ENCODE measurements at places on chromosomes 7 and 10. TPM values are rescaled to one million over a fixed set of nuclear protein-coding genes. Genes with fewer than 3 reads are reported as not detected.

PLXDC2 gene
- total RNA-seq: 6.4 TPM

INSYN2A gene
- total RNA-seq: 8.4 TPM

PNLIPRP2 gene
- total RNA-seq: not detected

PDZD7 gene
- 4.7 TPM for total RNA-seq

GHITM gene
- total RNA-seq: 175 TPM

ZNF679 gene
- total RNA-seq: 0.16 TPM

OPN1SW gene
- 0.49 TPM for total RNA-seq

LRMDA gene
- total RNA-seq: 0.46 TPM

ZFAND4 gene
- 8.2 TPM for total RNA-seq

MMD2 gene
- not detected for total RNA-seq

ADARB2 gene
- total RNA-seq: 1.9 TPM

OR2A5 gene
- not detected for total RNA-seq

GCK gene
- total RNA-seq: 3.1 TPM

AQP1 gene
- total RNA-seq: 1.3 TPM

WNT8B gene
- total RNA-seq: 0.21 TPM

TWIST1 gene
- 0.78 TPM for total RNA-seq

C7orf33 gene
- 0.14 TPM for total RNA-seq

REPIN1 gene
- 60.8 TPM for total RNA-seq

ORAI2 gene
- total RNA-seq: 45.0 TPM

SLC29A4 gene
- total RNA-seq: 0.81 TPM

PHKG1 gene
- 1.0 TPM for total RNA-seq

GNB2 gene
- total RNA-seq: 235 TPM

C10orf53 gene
- total RNA-seq: 0.26 TPM

ENTPD1 gene
- total RNA-seq: 3.6 TPM

WDFY4 gene
- 0.47 TPM for total RNA-seq

HYAL4 gene
- not detected for total RNA-seq

CLRN3 gene
- total RNA-seq: not detected

MAGI2 gene
- 50.4 TPM for total RNA-seq

FOXL3 gene
- total RNA-seq: not detected

C10orf105 gene
- 0.43 TPM for total RNA-seq

CYP2C9 gene
- not detected for total RNA-seq

AZGP1 gene
- total RNA-seq: not detected

SKIDA1 gene
- 0.87 TPM for total RNA-seq

LEP gene
- 0.21 TPM for total RNA-seq

SLC25A40 gene
- total RNA-seq: 11.3 TPM

NUTM2A gene
- total RNA-seq: 2.5 TPM

NPC1L1 gene
- 0.17 TPM for total RNA-seq

LIPF gene
- total RNA-seq: not detected

C10orf143 gene
- 2.8 TPM for total RNA-seq

PTPRN2 gene
- total RNA-seq: 10.2 TPM

PDIA4 gene
- total RNA-seq: 102 TPM

ATG9B gene
- 1.0 TPM for total RNA-seq

ZNF485 gene
- total RNA-seq: 5.3 TPM

BEND7 gene
- total RNA-seq: 19.7 TPM

FAM25G gene
- not detected for total RNA-seq

PRKAR2B gene
- total RNA-seq: 43.7 TPM

ASB10 gene
- total RNA-seq: 0.21 TPM

SPDYE5 gene
- total RNA-seq: 1.6 TPM

RGS10 gene
- total RNA-seq: 0.38 TPM

STEAP1B gene
- 2.1 TPM for total RNA-seq

DCLRE1C gene
- 16.0 TPM for total RNA-seq

PALD1 gene
- total RNA-seq: 8.4 TPM

CNPY1 gene
- total RNA-seq: 0.19 TPM

TMEM270 gene
- total RNA-seq: not detected

SLC39A12 gene
- not detected for total RNA-seq

MCM10 gene
- 1.3 TPM for total RNA-seq

PURB gene
- 11.4 TPM for total RNA-seq

Data from motor neuron (in vitro differentiated cells).